ENCODE measurements at places on chromosomes 2 and 18.
A peak's percentile ranks its signal among the peaks of the same experiment; 100 is the strongest.

- no peak for DNase-seq
Measured at GRCh38 chr2:44545005-44545404, 183.3 kb downstream of the CAMKMT start.

GRCh38 chr2:72947952-72948830, 30.9 kb downstream of the EMX1 start:
- DNase-seq, result no peak

- no peak for DNase-seq
Measured at GRCh38 chr2:160252900-160253299, 52.8 kb upstream of the ITGB6 start.

DNA sequence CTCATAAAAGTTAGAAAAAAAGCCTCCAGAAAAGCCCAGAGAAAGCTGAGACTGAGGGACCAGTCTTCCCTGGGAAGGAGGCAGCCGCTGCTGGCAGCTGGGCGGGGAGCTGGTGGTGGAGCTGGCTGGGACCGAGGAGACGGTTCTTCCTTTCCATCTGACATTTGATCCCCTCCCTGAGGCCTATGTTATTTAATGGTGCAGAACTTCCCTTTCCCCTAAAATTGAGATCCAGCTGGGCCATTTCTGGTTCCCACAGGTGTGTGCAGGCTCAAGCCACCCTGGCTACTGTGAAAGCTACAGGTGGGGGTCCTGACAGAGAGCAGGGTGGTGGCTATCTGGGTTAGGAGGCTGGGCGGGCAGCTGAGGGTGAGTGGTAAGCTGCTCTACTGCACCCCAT, 81.5 kb upstream of the FZD7 start:
- no peak for DNase-seq

- DNase-seq, result no peak
Measured at GRCh38 chr2:70753031-70753430, 15.0 kb downstream of the ADD2 start.

- no peak for DNase-seq
Measured at GRCh38 chr18:54662986-54663385, 71.9 kb downstream of the DYNAP start.

DNA sequence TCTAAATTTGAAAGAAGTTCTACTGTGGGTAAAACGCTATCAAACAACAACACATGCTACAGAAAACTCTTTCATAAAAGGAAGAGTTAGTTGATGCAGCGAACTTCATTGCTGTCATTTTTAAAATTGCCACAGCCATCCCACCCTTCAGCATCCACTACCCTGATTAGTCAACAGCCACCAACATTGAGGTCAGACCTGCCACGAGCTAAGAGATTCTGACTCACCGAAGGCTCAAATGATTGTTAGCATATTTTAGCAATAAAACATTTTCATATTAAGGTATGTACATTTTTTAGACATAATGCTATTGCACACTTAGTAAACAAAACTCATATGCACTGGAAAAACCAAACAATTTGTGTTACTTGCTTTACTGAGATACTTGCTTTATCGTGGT, 347.1 kb downstream of the CLIP4 start:
- no peak for DNase-seq

GRCh38 chr18:50687491-50687890, 127.6 kb downstream of the MAPK4 start:
- no peak for DNase-seq

DNA sequence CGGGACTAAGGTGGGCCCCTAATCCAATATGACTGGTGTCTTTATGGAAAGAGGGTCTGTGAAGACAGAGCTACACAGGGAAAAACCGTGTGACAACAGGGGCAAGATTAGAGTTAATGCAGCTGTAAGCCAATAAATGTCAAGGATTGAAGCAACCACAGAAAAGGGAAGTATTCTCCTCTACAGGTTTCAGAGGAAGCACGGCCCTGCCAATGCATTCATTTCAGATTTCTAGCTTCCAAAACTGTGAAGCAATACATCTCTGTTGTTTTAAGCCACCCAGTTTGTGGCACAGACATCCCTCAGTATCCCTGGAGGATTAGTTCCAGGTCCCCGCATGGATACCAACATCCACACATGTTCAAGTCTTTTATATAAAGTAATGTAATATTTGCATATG, 48.8 kb downstream of the SPP2 start:
- DNase-seq, result no peak

DNA sequence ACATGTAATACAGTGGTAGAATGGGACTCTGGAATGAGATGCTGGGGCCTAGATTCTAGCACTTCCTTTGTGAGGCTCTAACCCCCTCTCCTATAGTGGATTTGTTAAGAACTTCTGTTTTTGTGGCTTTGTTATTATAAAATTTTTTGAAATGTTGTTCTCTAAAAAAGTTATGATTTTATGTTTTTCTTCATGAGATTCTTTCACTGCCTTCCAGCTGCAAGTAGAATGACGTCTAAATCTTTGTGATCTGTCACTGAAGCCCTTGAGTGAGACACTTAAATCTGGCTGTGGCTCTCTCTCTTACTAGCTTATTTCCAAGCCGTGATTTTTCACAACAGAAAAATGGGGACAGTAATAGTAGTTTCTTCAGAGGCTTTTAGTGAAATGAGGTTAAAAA, 1.6 kb downstream of the CASP8 start:
- DNase-seq, result peak; percentile 23

- DNase-seq, result no peak
Measured at GRCh38 chr18:26466026-26466425, 82.3 kb downstream of the KCTD1 start.

GRCh38 chr2:224278531-224278930, 123.4 kb downstream of the FAM124B start:
- no peak for DNase-seq

DNA sequence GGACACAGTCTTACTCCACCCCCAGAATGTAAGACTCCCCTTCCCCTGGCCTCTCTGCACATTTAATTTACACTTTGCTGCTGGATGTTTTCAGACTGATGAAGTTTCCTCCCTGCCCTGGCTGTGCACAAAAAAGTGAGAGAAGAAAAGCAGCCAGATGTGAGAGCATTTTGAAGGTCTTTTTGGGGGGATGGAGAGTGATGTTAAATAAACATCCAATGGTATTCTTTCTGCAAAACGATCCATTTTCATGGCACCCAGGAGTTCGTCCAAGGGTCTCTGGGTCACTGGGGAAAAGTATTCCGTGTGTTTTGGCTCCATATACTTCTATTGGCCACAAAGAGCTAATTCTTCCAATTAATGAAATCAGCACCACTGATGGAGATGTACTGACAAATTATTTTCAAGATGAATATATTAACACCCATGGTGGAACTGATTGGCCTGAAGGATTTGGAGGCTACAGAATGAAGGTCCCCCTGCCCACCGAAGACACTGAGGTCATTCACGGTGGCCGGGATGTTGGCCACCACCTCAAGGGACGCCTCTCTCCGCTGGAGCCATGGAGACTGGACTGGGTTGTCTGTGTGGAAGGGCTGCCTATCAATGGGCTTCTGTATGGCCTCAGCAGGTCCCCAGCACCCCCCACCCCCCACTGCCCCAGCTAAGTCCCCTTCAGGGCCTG, 107.6 kb upstream of the PKDCC start:
- DNase-seq, result no peak

- DNase-seq, result no peak
Measured at GRCh38 chr18:80168346-80168745, 59.3 kb downstream of the ADNP2 start.

GRCh38 chr18:33469699-33470098, 29.2 kb upstream of the CCDC178 start:
- DNase-seq, result no peak

- no peak for DNase-seq
Measured at GRCh38 chr2:229634601-229635370, 79.6 kb downstream of the DNER start.

GRCh38 chr18:36547544-36547943, 250.0 kb downstream of the FHOD3 start:
- DNase-seq, result no peak

GRCh38 chr2:119248311-119248710, 24.7 kb downstream of the STEAP3 start:
- DNase-seq, result no peak

DNA sequence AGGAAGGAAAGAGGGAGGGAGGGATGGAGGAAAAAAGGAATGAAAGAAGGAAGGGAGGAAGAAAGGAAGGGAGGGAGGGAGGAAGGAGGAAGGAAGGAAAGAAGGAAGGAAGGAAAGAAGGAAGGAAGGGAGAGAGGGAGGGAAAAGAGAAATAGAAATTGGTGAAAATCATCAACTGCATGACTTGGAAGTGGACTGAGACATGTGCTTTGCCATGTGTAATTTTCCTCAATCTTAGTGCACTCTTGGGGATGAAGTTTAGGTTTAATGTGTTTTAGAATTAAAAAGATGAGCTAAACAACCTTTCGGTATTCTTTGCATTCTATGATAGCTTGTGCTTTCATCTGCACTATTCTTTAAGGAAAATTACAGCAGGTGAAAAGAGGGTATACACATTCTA, 320.1 kb upstream of the GALNT5 start:
- no peak for DNase-seq

- DNase-seq, result no peak
Measured at GRCh38 chr18:41713969-41714825, 240.8 kb upstream of the PIK3C3 start.

DNA sequence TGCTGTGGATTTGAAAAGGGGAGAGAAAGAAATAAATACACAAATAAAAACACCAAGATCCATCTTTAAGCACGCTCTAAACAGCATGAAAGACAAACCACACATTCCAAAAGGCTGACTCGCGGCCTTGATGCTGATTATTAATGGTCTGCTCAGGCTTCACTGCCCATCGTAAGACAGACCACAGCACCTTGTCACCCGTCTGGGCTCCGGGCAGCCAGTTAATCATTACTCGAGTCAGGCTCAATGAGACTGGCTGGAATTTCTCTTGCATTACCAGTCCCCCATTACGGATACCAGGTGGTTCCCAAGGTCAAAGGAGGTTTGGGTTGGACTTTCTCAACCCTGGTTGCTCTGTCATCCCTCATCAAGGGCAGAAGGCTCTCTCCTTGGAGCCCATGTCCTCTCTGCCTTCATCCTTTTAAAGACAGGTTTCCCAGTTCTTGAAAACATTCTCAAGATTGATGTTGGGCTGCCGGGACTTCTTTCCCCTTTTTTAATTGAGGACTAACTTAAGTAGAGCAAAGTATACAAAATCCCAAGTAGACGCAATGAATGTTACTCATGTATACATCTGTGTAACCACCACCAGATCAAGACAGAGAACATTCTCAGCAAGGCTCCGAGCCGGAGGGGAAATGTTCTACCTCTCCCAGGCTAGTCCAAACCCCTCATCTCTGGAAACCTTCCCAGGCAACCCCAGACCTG, 8.1 kb downstream of the SMAD7 start:
- no peak for DNase-seq

- DNase-seq, result no peak
Measured at GRCh38 chr2:5691985-5692529, at the start of gene SOX11. TSS of gene SOX11 (plus strand) at chr2:5692384. CDS start at chr2:5692722, 338 bp downstream.

DNA sequence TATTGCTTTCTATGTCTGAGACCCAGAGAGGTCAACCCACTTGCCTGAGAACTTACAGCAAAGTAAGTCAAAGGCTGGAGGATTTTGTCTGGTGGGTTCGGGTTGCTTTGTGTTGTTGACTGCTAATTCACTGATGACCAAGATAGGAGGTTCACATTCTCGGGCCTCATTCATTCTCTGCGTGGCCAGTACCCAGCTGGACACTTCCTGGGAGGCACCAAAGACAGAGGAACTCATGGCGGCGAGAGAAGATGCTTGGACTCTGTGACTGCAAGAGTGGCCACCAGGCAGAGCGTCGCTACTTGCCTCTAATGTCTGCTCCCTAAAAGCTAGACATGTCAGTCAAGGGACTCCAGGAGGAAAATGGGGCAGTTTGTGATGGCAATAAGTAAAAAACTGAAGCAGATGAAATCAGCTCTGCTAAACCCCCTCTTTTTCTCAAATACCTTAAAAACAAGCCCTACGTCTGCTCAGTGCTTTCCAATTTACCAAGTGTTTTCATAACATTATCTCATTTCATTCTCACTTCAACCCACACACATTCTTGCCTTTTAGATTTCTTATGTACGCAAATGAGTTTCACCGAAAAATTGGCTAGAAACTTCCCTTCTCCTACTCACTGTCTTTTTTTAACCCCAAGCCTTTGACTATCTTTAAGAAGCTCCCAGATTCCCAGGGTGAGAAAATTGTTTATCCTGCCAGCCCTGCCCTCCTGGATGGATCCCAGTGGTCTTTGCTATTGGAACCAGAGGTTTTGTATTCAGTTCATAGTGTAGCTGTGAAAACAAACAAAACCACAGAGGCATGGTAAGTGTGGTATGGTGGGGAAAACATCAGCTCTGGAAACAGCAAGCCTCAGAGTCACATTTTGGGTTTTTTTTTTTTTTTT, 4.9 kb upstream of the LBH start:
- no peak for DNase-seq

GRCh38 chr2:46970334-46971288, 55.0 kb upstream of the MCFD2 start:
- no peak for DNase-seq

DNA sequence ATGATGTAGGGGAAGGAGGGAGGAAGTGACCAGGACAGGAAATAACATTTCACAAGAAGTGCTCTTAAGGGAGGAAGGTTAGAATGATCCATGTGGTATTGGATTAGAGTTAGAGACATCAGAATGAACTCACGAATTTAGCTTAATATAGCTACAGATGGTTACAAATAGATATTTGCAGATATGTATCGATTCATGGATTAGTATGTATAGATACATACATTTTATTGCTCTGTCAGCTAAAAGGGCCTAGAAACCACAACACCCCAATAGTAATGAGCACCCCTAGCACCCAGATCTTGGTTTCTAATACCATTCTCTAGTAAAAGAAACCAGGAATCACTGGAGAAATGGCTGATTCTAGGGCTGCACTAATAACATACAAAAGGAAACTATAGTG, 59.6 kb upstream of the LTBP1 start:
- DNase-seq, result no peak

DNA sequence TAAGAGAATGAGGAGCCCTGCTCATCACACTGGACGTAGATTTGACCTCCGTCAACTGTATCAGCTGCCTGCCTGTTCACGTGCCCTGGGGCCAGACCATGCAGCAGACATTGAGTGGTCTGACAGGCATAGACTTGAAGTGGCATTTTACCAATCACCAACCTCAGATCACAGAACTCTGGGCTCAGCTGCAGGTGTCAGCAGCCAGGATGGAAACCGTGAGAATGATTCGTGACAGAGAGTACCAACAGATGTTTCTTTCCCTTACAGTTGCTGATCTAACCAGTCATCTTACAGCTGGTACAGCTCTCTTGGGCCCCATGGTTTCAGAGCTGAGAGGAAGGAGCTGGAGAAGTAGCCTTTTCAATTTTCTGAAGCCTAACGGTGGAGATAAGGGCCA, 148.9 kb downstream of the EN1 start:
- no peak for DNase-seq

DNA sequence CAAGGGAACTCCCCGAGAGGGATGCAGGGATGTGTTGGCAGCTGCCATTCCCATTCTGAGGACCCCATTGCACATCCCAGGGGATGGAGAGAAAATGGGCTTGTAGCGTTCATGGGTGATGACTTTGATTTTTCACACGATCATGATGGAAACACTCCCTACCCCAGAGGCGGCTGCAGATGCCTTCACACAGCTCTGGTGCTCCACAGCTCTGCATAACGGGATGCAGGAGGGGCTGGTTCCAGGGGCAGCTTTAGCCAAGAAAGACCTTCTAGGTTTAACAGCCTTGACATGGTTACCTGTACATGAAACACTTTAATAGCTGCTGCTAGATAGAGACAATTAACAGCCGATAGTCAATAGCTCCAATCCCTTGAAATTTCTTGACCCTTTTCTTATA, 88.7 kb downstream of the TPO start:
- no peak for DNase-seq

Data from CD4-positive, alpha-beta memory T cell (primary cell).